Ovary (tissue), 10 donors: ENCODE measurements at places on chromosomes 2 and 18.

DNA sequence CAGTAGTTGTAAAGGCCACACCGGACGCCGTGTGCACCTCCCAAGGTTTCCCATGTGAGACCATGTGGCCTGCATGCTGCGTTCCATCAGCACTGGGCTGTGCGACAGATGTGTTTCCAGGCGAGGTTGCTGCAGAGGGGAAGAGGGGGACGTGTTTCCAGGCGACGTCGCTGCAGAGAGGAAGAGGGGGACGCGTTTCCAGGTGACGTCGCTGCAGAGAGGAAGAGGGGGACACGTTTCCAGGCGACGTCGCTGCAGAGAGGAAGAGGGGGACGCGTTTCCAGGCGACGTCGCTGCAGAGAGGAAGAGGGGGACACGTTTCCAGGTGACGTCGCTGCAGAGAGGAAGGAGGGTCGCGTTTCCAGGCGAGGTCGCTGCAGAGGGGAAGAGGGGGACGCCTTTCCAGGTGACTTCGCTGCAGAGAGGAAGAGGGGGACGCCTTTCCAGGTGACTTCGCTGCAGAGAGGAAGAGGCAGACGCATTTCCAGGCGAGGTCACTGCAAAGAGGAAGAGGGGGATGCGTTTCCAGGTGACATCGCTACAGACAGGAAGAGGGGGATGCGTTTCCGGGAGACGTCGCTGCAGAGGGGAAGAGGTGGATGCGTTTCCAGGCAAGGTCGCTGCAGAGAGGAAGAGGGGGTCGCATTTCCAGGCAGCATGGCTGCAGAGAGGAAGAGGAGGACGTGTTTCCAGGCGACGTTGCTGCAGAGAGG, 24.5 kb downstream of the NFATC1 start:
- no peak for DNase-seq

GRCh38 chr2:218343591-218343990, 13.1 kb upstream of the CATIP start:
- DNase-seq: no peak

DNA sequence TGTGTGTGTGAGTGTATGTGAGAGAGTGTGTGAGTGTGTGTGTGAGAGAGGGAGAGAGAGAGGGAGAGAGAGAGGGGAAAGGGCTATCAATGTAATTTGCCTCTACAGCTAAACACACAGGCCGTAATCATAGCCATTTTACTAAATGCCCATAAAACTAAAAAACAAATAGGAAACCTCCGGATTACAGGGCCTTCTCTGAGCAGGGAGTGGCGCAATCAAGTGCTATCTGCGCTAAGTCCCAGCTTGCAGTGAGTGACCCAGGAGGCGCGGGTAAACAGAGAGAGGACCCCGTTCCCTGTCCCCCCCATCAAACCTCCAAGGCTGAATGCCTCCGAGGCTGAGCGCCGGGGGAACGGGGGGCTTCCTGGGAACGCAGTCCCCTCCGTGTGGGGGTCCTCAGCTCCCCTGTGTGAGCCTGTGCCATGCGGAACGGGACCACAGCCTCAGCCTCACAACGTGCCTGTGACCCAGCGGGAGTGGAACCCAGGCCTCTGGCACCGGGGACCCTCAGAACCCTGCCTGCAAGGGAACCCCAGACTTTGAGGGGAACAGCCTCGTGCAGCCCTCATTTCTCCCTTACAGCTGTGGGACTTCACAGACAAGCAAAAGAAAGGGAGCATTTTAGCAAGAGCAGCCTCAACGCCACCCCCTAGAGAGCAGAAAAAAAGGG, 54.7 kb upstream of the ID2 start:
- no peak for DNase-seq

- no peak for DNase-seq
Measured at GRCh38 chr2:23354554-23354953, 30.4 kb upstream of the KLHL29 start.

GRCh38 chr18:34221971-34222306, 2.8 kb downstream of the NOL4 start:
- no peak for DNase-seq

- no peak for DNase-seq
Measured at GRCh38 chr2:174788291-174788929, 24.1 kb upstream of the CHRNA1 start.

DNA sequence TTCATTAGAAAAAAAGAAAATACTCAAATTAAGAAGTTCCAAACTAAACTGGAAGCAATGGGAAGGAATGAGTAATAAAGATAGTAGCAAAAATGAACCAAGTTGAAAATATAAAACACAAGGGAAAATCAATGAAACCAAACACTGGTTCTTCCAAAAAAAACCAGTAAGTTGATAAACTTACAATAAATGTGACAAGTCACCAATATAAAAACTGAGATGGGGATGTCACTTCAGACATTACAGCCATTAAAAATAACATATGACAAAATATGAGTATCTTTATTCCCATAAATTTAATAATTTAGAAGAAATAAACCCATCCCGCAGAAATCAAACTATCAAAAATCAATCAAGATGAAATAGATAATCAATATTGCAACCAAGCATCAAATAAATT, 633.9 kb upstream of the RAB6C start:
- no peak for DNase-seq

- DNase-seq: no peak
Measured at GRCh38 chr2:63888490-63889402, 47.0 kb downstream of the UGP2 start.
